IMR-90 (cell line): ENCODE measurements at places on chromosomes 4 and X. TPM values are rescaled to one million over a fixed set of nuclear protein-coding genes. Genes with fewer than 3 reads are reported as not detected.

GRCh38 chr4:169167957-169168858, 102.5 kb downstream of the SH3RF1 start:
- peaks cover 2% of the 10 kb centered on the region for H3K36me3 ChIP-seq
- H3K27ac ChIP-seq: no peak overlapping the region
- H3K4me1 ChIP-seq: peaks cover 20% of the 10 kb centered on the region
- H3K27me3 ChIP-seq: no peaks in the 10 kb centered on the region
- DNase-seq: no peak

GRCh38 chr4:181823645-181824044, 419.6 kb upstream of the TENM3 start:
- H3K27ac ChIP-seq: no peak overlapping the region
- H3K36me3 ChIP-seq: no peaks in the 10 kb centered on the region
- peaks cover 3% of the 10 kb centered on the region for H3K4me1 ChIP-seq

DNA sequence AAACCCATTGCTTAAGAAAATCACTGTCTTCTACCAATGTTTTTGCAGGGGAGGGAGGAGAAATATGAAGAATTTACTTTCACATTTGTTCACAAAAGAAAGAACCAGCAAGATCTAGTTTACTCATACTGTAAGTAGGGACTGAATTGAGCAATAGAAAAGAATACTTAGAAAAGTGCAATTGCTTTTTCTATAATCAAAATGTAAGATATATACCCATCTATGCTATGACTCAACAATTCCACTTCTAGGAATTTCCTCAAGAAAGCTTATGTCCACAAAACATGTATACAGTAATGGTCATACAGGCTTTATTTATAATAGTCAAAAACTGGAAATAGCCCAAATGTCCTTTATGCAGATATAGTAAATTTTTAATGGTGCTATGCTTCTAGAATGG, 196.4 kb downstream of the LRBA start:
- H3K4me3 ChIP-seq: no peak overlapping the region
- H3K4me1 ChIP-seq: peaks cover 6% of the 10 kb centered on the region; the same call in 1 of the 2 replicates
- no peak overlapping the region for H3K27ac ChIP-seq
- no peaks in the 10 kb centered on the region for H3K36me3 ChIP-seq
- no peaks in the 10 kb centered on the region for H3K27me3 ChIP-seq

GRCh38 chr4:87185146-87185870, 35.1 kb downstream of the KLHL8 start:
- peaks cover 3% of the 10 kb centered on the region; the same call in 1 of the 2 replicates for H3K4me1 ChIP-seq
- no peak for DNase-seq
- H3K4me3 ChIP-seq: no peak overlapping the region
- no peaks in the 10 kb centered on the region for H3K36me3 ChIP-seq
- no peak overlapping the region for H3K27ac ChIP-seq

The KCNE5 gene
- total RNA-seq: 0.18 and 0.28 TPM in 2 replicates

The MND1 gene
- total RNA-seq: 0.36 and 3.3 TPM in 2 replicates

The GAGE2A gene
- not detected in 2 replicates for total RNA-seq

The GSX2 gene
- total RNA-seq: not detected in 2 replicates
